ENCODE measurements at places on chromosomes 6 and 20. TPM values are rescaled to one million over a fixed set of nuclear protein-coding genes. Genes with fewer than 3 reads are reported as not detected.

The BMP5 gene
- 12.7 TPM for total RNA-seq

The ZC3H12D gene
- total RNA-seq, result 1.9 TPM

The DPPA5 gene
- total RNA-seq, result not detected

The PTK6 gene
- 4.5 TPM for total RNA-seq

The ANKRD6 gene
- 14.1 TPM for total RNA-seq

The SLC32A1 gene
- not detected for total RNA-seq

The LTA gene
- total RNA-seq, result 0.65 TPM

The ECT2L gene
- 3.1 TPM for total RNA-seq

The OR2J3 gene
- not detected for total RNA-seq

The TPD52L1 gene
- 17.4 TPM for total RNA-seq

The CD2AP gene
- 38.8 TPM for total RNA-seq

All from left lung (tissue), 14 donors.